ENCODE measurements at places on chromosomes 12 and 14. TPM values are rescaled to one million over a fixed set of nuclear protein-coding genes. Genes with fewer than 3 reads are reported as not detected.

Gene TAS2R19
- total RNA-seq, result 1.9 TPM

Gene MOK
- 10.1 TPM for total RNA-seq

Gene TAS2R43
- 0.22 TPM for total RNA-seq

Gene KRT3
- total RNA-seq, result not detected

Gene SERPINA4
- not detected for total RNA-seq

Gene DAD1
- 248 TPM for total RNA-seq

Gene SOAT2
- not detected for total RNA-seq

Gene ACSM4
- not detected for total RNA-seq

DNA sequence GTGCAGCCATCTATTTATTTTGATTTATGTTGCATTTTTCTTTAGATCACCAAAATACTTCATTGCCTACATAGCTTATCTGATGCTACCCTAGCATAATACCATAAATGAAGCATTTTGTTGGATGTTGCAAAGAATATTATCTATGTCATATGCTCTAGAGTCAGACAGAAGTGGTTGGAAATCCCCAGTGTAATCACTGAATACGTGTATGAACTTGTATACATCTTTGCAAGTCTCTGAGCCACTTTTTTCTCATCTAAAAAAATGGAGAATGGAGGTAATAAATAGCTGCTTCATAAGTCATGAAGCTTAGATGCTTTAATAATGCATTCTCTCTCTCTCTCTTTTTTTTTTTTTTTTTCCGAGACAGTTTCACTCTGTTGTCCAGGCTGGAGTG lies 18.5 kb downstream of the EVL start:
- no peak for DNase-seq
- no peak overlapping the region for H3K4me3 ChIP-seq
- H3K4me1 ChIP-seq, result peaks cover 40% of the 10 kb centered on the region
- H3K36me3 ChIP-seq, result peaks cover 12% of the 10 kb centered on the region
- H3K27ac ChIP-seq, result no peak overlapping the region
- H3K27me3 ChIP-seq, result no peaks in the 10 kb centered on the region

- H3K4me3 ChIP-seq, result no peak overlapping the region
- no peak overlapping the region for H3K27ac ChIP-seq
- H3K4me1 ChIP-seq, result peaks cover 7% of the 10 kb centered on the region
- DNase-seq, result no peak
Measured at GRCh38 chr12:66331814-66332213, 29.5 kb downstream of the HELB start.

- H3K4me1 ChIP-seq, result peaks cover 23% of the 10 kb centered on the region
- DNase-seq, result no peak
- no peaks in the 10 kb centered on the region for H3K36me3 ChIP-seq
- H3K27me3 ChIP-seq, result no peaks in the 10 kb centered on the region
Measured at GRCh38 chr14:90603336-90603735, 206.5 kb downstream of the CALM1 start.

- no peak overlapping the region for H3K27ac ChIP-seq
- DNase-seq, result no peak
Measured at GRCh38 chr12:129607301-129607700, 296.5 kb downstream of the TMEM132D start.

- no peaks in the 10 kb centered on the region for H3K27me3 ChIP-seq
- no peaks in the 10 kb centered on the region for H3K36me3 ChIP-seq
- H3K4me1 ChIP-seq, result no peaks in the 10 kb centered on the region
- no peak overlapping the region for H3K4me3 ChIP-seq
- no peak overlapping the region for H3K27ac ChIP-seq
- DNase-seq, result no peak
Measured at GRCh38 chr12:118645219-118645618, 268.9 kb downstream of the SUDS3 start.

- H3K36me3 ChIP-seq, result peaks cover 20% of the 10 kb centered on the region
- no peaks in the 10 kb centered on the region for H3K27me3 ChIP-seq
- peaks cover 34% of the 10 kb centered on the region for H3K4me1 ChIP-seq
- DNase-seq, result no peak
- H3K4me3 ChIP-seq, result peak overlapping the region; percentile 100
Measured at GRCh38 chr12:95474660-95474958, 657 bp downstream of the METAP2 start.

DNA sequence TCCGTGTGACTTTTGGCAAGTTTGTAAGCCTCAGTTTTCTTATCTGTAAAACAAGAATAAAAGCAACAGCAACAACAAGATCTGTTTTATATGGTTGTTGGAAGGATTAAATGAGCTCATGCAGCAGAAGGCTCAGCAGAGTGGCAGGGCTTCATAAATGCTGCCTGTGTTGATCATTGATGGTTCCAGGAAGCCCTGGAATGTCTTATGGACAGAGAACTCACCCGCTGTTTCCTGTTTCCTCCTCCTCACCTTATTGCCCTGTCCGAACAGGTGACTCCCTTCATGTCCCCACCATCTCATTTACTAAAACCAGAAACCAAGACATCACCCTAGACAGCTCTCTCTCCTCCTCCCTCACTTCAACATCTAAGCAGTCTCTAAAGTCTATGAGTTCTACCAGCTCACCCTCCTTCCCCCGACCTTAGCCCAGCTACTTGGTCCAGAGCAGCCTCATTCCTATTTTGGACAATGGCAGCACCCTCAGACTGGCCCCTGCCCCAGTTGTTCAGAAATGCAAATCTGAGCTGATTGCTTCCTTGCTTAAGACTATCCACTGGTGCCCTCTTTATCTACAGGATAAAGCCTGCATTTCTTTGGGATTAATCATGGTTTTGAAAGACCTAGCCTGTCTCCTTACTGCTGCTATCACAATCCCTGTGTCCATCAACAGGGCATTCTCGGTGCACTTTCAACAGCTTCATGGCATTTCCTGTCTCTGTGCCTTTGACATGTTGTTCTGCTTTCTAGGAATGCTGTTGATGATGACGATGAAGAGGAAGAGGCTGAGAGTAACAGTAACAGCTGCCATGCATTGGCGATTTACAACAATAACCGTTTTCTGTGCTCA lies 21.4 kb upstream of the GSG1 start:
- no peak for DNase-seq
- no peak overlapping the region for H3K27ac ChIP-seq
- peaks cover 28% of the 10 kb centered on the region for H3K4me1 ChIP-seq

GRCh38 chr12:108896336-108896735 lies 16.4 kb downstream of the DAO start:
- H3K27me3 ChIP-seq, result peaks cover 16% of the 10 kb centered on the region
- no peak overlapping the region for H3K4me3 ChIP-seq
- no peaks in the 10 kb centered on the region for H3K36me3 ChIP-seq
- H3K4me1 ChIP-seq, result no peaks in the 10 kb centered on the region

DNA sequence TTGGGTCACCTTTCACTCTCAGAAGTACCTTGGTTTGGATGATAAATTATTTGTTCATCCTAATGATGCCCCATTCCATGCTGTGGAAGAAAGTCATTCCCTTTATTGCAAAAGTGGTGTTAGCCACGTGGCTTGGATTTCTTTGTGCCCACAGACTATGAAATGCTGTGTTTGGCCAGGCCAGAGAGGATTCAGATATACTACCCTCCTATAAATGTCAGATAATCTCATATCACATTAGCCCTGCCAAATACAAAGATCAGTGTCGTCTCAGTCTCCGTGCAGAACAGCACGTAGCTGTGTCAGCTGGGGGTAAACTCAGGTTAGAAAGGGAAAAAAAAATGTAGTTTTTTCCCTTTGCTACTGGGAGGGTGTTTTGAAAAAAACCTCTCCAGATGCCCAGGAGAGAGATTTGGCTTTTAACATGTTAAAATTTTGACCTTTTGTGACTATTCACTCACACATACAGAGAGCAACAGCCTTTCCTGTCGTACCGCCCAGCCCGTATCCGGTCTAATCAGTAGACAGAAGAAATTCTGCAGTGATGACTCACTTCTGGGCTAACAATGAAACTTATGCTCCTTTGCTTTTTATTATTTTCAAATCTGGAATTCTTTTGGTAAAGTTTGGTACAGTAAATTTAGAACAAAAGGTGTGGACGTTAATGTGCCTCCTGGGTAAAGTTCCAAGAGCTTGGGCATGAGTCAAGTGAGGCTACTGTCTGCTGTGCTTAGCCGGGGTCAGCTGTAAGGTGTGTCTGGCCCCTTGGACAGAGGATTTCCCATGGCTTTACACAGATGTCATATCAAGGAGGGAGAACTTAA lies 8.5 kb upstream of the PTPRB start:
- H3K27me3 ChIP-seq, result no peaks in the 10 kb centered on the region
- DNase-seq, result no peak
- H3K36me3 ChIP-seq, result no peaks in the 10 kb centered on the region
- peak overlapping the region; percentile 41 for H3K4me3 ChIP-seq

DNA sequence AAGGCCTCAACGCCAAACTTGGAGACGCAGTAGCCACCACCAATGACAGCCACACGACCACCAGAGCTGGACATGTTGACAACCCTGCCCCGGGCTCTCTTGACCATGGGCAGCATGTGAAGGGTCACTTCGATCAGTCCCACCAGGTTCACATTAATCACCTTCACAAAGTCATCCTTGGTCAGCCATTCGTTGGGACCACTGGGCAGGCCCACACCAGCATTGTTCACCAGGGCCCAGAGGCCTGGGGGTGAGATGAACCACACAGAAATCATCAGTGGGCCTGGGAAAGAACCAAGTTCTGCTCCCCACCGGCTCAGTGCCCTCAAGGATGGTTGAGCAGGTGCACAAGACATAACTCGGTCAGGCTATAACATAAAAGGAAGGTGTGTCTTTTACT lies 4.0 kb downstream of the SDR9C7 start:
- peaks cover 34% of the 10 kb centered on the region for H3K27me3 ChIP-seq
- no peaks in the 10 kb centered on the region for H3K4me1 ChIP-seq
- H3K4me3 ChIP-seq, result no peak overlapping the region
- DNase-seq, result no peak
- H3K36me3 ChIP-seq, result peaks cover 2% of the 10 kb centered on the region

GRCh38 chr14:35375558-35376025 lies 29.0 kb downstream of the NFKBIA start:
- H3K27me3 ChIP-seq, result no peaks in the 10 kb centered on the region
- no peak for DNase-seq
- H3K27ac ChIP-seq, result no peak overlapping the region
- H3K4me1 ChIP-seq, result peaks cover 15% of the 10 kb centered on the region
- H3K4me3 ChIP-seq, result no peak overlapping the region
- H3K36me3 ChIP-seq, result no peaks in the 10 kb centered on the region

DNA sequence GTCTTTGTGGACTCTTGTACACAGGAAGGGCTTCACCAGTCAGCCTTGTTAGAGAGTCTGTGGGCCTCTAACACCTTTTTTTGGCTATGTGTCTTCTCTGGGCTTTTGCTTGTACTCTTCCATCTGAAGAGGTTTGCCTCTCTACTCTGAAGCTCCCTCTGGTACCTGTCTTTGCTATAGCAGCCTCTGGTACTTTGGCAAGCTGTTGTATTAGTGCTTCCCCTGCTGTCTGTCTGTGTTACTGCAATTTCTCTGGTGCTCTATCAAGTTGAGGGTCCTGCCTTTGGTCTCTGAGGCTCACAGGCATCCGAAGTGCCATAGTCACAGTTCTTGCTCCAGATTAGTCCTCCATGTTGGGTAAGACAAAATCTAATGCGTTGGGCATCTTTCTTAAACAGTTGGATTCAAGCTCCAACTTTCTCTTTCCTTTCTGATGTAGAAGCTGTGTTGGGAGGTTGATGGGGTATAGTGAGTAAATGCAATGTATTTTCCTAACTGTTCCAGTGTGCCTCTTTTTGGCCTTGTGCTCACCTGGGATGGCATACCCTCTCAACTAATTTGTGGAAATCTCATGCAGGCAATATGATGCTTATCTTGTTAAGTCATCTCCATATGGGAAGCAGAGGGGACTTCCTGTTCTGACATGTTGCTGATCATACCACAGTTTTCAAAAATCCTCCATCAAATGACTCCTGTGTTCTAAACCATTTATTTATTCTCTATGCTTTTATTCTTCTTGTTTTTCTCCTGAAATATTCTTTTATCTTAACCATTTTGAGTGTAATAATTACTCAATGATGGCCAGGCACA lies 88.8 kb downstream of the ATF7IP start:
- no peak overlapping the region for H3K4me3 ChIP-seq
- no peak for DNase-seq

GRCh38 chr12:77514511-77514910 lies 316.2 kb upstream of the NAV3 start:
- no peak overlapping the region for H3K4me3 ChIP-seq
- peaks cover 2% of the 10 kb centered on the region for H3K27me3 ChIP-seq
- no peaks in the 10 kb centered on the region for H3K4me1 ChIP-seq
- DNase-seq, result no peak
- H3K36me3 ChIP-seq, result no peaks in the 10 kb centered on the region
- H3K27ac ChIP-seq, result no peak overlapping the region

- no peak overlapping the region for H3K4me3 ChIP-seq
- H3K27me3 ChIP-seq, result peaks cover 7% of the 10 kb centered on the region
- no peak overlapping the region for H3K27ac ChIP-seq
- H3K4me1 ChIP-seq, result no peaks in the 10 kb centered on the region
- no peak for DNase-seq
Measured at GRCh38 chr12:96130396-96131059, 63.6 kb upstream of the ELK3 start.

DNA sequence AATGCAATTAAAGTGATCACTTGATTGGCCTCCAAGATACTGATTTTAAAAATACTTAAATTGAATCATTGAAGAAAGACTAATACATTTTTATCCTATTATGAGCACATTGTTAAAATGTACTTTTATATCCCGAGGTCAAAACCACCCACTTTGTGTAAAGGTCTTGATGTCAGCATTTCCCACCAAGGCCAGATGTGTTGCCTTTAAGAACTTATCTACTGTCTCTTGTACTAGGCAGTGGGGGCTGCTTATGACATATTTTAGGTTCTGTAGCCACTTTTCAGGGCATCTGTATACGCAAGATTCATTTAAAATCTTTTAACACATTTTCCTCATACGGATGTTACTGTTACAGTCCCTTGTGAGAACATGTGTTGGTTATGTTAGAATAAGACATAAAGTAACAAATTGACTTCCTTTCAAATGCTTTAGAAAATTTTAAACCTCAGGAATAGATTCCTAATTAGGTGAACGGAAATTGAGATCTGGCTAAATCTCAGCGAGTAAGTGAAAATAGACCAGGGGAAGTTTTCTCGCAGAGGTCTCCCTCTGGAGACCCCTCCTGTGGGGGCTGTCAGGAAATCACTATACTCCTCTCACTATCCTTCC lies 456.2 kb downstream of the ADAMTS20 start:
- H3K36me3 ChIP-seq, result no peaks in the 10 kb centered on the region
- no peak overlapping the region for H3K4me3 ChIP-seq
- no peaks in the 10 kb centered on the region for H3K27me3 ChIP-seq
- H3K4me1 ChIP-seq, result peaks cover 21% of the 10 kb centered on the region
- no peak overlapping the region for H3K27ac ChIP-seq

GRCh38 chr12:48002414-48002730 lies 1.9 kb downstream of the COL2A1 start:
- no peaks in the 10 kb centered on the region for H3K36me3 ChIP-seq
- H3K4me1 ChIP-seq, result peaks cover 38% of the 10 kb centered on the region
- peak overlapping the region; percentile 77 for H3K4me3 ChIP-seq
- no peak overlapping the region for H3K27ac ChIP-seq
- peaks cover 55% of the 10 kb centered on the region for H3K27me3 ChIP-seq
- DNase-seq, result no peak

Data from chondrocyte (in vitro differentiated cells).